Right ventricle myocardium inferior (tissue), 1 donor: ENCODE measurements at places on chromosomes 3 and 15.

DNA sequence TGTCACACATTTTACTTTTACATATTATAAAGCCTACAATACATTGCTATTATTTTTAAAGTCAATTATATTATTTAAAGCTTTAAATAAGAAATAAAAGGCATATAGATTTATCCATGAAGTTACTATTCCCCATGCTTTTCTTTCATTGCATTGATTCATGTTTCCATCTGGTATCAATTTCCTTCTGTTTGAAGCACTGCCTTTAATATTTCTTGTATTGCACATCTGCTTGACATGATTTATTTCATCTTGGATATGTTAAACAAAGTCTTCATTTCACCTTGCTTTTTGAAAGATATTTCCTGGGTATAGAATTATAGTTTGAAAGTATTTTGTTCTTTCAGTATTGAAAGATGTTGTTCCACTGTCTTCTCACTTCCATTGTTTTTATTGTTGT lies 174.3 kb upstream of the MBNL1 start:
- DNase-seq = no peak

DNA sequence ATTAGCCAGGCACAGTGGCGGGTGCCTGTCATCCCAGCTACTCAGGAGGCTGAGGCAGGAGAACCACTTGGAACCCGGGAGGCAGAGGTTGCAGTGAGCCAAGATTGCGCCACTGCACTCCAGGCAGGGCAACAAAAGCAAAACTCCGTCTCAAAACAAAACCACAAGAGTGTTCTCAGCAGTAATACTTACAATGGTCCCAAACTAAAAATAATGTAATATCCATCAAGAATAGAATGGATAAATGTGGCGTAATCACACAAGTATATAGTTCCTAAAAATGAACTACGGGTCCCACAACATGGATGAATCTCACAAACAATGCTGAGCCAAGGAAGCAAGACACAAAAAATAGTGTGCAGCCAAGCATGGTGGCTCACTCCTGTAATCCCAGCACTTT lies 39.2 kb downstream of the STAG1 start:
- no peak for DNase-seq

DNA sequence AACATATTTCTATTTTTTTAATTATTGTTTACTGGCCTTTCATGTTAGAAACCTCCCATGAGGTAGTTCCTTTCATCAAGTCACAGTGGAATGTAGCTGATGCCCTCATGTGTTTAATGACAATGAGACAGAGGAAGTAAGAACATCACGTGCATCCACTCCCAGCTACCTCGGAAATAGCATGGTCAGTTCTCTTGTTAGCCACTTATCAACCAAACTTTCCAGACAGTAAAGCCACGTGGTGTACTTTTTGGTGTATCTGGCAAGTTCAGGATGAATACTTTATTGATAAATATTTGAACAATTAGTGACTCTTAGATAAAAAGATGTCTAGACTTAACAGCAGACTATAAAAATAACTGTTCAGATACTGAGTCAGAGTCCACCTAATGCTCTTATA lies 781.7 kb downstream of the MECOM start:
- no peak for DNase-seq

DNA sequence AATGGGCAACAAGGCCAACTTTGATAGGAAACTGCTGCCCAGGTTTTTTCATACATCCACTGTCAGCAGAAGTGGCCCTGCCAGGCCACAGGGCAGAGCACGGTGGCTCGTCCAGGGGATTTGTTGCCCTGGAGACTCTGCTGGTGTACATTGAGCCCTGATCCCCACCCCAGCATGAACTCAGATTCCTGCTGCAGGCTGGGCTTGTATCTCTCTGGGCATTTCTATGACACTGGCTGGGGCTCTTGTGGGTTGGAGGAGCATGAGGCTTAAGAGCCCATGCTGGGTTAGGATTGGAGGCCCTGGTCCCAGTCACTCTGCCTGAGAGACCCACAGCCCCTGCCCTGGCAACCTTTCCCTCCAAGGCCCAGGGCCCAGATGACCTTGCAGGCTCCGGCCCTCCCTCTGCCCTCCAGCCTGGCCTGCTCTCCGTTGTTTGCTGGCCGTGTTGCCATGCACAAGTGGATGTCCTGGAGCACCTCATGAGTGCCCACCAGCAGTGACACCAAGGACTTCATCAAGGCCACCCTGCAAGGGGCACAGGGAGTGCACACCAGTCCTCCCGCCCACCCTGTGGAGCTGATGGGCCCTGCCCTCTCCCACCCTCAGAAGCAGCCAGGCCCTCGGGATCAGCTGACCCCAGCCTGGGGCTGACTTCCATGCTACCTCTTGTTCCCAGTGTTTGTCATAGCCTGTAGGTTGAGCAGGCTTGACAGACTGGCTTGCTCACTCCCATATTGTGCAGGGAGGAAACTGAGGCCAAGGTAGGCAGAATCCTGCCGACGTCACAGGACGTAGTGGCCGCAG lies 58.2 kb downstream of the ZNF445 start:
- no peak for DNase-seq

DNA sequence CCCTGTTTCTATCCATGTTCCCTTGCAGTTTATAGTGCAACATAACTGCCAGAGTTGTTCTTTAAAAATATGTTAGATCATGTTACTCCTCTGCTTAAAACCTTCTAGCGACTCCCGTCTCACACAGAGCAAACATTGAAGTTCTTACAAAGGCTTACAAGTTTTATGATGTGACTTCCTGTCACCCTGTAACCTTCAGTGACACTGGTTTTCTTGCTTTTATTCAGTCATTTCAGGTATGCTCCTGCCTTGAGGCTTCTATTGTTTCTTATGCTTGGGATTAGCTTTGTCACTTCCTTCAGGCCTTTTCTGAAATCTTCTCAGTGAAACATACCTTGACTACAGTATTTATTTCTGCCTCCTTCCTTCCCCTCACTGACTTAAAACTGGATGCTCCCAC lies 252.1 kb downstream of the DOCK3 start:
- no peak for DNase-seq

- no peak for DNase-seq
These were observed 745.3 kb upstream of the EPHA6 start for GRCh38 chr3:96069065-96069464.

GRCh38 chr15:97995881-97996603 lies 35.5 kb downstream of the ARRDC4 start:
- no peak for DNase-seq

GRCh38 chr3:81968658-81969057 lies 207.2 kb upstream of the GBE1 start:
- DNase-seq = no peak

DNA sequence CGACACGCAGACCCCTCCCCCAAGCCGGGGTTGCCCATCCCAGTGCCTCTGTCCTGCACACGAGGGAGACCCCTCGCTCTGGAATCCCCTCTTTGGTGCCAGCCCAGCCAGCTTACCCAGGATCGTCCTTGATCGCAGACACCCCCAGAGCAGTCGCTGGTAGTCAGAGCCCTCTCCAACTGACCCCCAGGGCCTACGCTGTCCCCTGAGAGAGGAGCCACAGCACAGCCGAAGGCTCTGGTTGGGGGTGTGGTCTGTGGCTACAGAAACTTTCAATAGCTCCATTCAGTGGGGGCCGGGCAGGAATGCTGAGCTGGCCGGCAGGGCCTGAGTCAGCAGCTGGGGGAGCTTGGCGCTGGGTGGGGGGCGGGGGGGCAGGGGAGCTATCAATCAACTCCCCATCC lies at the start of gene LCTL:
TSS of gene LCTL (minus strand) at position 258 of the 404 bp plus-strand sequence. CDS start 633 bp downstream, outside the sequence.
- no peak for DNase-seq

DNA sequence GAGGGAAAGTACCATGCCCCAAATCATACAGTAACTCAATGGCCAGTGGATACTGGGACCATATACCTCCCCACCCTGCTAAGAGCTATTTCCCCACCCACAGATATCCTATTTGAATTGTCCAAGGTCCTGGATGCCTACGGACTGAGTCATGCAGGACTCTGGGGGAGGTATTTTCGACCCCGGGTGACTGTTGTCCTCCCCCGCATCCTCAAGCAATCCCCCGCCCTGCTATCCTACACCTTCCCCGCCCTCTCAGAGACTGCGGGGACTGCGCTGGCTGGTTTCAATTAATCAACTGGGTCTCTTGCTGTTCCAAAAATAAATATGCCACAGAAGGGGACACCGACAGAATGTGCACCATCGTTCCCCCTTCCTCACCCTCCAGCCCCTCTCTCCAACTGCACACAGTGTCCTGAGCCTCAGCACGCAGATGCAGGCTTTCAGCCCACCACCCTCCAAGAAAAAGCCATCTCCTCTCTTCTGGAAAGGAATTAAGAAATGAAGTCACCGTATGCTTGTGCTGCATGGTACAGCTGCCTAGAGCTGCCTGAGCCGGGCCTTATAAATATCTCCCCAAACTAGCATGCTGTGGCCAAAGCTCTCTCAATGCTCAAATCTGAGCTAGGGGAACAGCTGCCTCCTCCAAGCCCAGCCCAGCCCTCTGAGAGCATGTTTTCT lies 8.1 kb downstream of the CAV3 start:
- no peak for DNase-seq

- no peak for DNase-seq
These were observed 79.3 kb downstream of the ADAMTSL3 start for GRCh38 chr15:83733206-83733605.

DNA sequence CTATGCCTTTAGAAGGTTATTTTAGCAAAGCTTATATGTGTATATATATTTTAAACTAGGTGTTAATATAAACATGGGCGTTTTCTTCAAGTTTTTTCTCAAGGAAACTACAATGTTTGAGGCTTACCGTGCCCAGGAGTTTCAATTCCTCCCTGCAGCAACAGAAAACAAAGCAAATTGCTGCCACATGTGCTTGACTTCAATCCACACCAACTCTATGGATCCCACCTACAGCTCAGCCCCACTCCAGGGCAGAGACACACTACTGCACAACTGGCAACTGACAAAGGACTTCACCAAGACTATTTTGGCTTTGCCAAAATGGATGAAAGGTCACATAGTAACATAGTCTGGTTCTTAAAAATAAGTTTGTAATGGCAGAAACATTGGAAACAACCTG lies 346.6 kb downstream of the ERC2 start:
- no peak for DNase-seq

- DNase-seq = no peak
These were observed 66.9 kb upstream of the PRR20G start for GRCh38 chr3:127354761-127355160.

DNA sequence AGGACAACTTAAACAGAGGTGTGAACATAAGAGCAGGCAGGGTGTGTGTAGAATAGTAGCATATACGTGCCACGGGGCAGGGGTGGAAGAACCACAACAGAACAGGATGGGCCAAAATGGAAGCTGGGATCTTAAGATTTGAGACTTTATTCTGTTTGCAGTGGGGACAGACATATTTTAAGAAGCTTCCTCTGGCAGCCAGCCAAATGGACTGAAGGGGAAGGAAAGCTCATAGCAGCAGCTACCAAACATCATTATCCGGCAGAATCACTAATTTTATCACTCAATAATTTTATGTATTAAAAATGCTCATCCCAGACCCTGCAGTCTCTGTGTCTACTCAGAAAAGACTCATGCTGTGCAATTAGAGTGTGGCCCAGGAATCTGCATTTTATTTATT lies 130.9 kb upstream of the CTDSPL start:
- no peak for DNase-seq

DNA sequence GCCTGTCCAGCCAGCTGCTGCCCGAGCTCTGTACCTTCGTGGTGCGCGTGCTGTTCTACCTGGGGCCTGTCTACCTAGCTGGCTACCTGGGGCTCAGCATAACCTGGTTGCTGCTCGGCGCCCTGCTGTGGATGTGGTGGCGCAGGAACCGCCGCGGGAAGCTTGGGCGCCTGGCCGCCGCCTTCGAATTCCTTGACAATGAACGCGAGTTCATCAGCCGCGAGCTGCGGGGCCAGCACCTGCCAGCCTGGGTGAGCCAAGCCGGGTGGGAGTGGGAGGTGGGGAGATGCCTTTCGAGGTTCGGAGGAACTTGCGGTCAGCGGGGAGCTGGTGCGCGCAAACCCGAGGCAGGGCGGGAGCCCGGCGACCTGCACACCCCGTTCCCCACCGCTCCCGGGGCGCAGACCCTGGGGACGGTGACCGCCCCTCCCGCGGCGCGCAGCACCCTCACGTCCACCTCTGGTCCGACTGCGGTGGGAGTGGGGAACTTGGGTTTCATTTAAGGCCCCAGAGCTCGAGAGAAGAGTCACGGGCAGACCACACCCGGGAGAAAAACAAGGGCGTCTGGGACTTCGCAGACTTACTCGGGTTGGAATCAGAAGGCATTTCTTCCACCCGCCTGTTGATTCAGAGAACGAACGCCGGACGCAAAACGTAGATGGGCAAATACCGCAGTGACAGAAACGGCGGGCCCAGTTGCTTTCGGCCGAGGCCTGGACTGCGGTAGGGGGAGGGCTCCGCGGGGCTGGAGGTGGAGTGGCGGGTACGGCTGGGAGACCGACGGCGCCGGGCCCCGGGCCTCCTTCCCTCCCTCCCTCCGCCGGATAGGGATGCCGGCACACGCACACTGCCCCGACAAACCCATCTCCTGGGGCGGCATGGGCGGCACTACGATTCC lies 708 bp downstream of the ESYT3 start:
- no peak for DNase-seq

GRCh38 chr3:126508564-126508964 lies 9.0 kb downstream of the UROC1 start:
- no peak for DNase-seq
